Activated CD4-positive, alpha-beta T cell treated with anti-CD3 and anti-CD28 coated beads for 48 hours (primary cell): ENCODE measurements at places on chromosomes 13 and 19.
A peak's percentile ranks its signal among the peaks of the same experiment; 100 is the strongest.

DNA sequence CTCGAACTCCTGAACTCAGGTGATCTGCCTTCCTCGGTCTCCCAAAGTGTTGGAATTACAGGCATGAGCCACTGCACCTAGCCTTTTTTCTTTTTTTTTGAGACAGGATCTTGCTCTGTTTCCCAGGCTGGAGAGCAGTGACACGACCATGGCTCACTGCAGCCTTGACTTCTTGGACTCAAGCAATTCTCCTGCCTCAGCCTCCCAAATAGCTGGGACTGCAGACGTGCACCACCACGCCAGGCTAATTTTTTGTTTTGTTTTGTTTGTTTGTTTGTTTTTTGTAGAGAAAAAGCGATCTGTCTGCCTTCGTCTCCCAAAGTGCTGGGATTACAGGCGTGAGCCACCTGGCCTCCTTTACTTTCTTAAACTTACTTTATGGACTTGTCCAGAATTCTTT lies 6.5 kb upstream of the SIN3B start:
- no peak for DNase-seq

GRCh38 chr13:20173116-20173746 lies 12.4 kb upstream of the GJA3 start:
- DNase-seq = peak; percentile 28

GRCh38 chr13:44308352-44308751 lies 65.3 kb upstream of the SERP2 start:
- no peak for DNase-seq

GRCh38 chr19:2157452-2157851 lies 6.1 kb upstream of the AP3D1 start:
- no peak for DNase-seq

DNA sequence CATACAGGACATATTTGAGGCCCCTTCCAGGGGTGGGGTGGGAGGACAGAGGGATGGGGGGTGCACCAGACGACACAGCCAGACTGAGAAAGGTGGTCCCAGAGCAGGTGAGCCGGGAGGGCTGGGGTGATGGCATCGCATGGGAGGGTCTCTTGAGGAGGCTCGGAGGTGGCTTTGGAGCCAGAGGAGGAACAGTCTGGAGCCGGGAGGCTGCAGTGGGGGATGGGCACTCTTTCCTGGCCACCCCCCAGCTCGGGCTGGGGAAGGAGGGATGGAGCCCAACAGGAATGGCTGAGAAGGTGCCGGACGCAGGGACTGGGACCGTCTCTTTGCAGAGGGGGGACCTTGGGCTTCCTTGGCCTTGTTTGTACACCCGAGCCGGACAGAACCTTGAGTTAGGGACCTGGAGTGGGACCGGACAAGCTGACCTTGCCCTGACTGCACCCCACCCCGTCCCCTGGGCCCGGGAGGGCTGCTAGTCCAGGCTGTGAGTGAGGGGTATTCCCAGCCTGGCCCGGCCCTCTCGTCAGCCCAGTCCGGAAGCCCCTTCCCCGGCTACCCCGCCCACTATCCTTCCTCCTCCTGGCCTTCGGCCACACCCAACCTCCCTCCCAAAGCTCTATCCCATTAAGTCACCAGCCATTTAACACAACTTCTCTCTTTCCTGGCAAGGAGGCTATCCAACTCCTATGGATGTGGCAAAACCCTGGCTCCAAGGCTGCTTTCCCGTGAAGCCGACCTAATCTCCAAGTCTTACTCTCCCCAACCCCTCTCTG lies 816 bp upstream of the TBXA2R start:
- no peak for DNase-seq

- DNase-seq = no peak
Measured at GRCh38 chr13:112916296-112916695, 52.7 kb upstream of the MCF2L start.

- no peak for DNase-seq
Measured at GRCh38 chr13:74922963-74923362, 559.0 kb downstream of the TBC1D4 start.

GRCh38 chr19:4567584-4568071 lies 8.1 kb upstream of the SEMA6B start:
- peak; percentile 82 for DNase-seq

- DNase-seq = peak; percentile 81
Measured at GRCh38 chr13:46321494-46322225, 65.4 kb downstream of the RUBCNL start.

DNA sequence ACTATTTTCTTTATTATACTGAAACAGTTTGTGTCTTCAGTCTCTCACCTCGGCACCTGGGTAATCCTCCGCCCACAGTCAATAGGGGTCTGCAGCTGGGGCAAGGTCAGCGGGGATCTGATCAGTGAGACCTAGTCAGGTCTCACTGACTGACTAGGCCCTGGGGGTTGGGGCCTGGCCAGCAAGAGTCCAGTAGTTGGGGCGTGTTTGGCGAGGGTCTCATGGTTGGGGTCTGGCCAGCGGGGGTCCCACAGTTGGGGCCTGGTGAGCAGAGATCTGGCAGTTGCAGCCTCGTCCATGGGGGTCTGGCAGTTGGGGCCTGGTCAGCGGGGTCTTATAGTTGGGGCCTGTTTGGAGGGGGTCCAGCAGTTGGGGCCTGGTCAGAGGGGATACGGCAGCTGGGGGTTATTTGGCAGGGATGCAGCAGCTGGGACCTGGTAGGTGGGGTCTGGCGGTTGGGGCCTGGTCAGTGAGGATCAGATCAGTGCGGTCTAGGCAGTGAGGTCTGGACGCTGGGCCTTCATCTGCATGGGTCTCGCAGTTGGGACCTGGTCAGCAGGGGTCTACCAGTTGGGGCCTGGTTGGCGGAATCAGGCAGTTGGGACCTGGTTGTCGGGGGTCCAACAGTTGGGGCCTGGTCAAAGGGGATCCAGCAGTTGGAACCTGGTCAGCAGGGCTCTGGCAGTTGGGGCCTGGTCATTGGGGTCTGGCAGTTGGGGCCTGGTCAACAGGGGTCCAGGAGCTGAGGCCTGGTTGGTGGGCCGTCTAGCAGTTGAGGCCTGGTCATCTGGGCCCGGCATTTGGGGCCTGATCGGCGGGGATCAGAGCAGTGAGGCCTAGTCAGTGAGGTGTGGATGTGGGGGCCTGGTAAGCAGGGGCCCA lies 61.1 kb upstream of the TPM4 start:
- DNase-seq = no peak

DNA sequence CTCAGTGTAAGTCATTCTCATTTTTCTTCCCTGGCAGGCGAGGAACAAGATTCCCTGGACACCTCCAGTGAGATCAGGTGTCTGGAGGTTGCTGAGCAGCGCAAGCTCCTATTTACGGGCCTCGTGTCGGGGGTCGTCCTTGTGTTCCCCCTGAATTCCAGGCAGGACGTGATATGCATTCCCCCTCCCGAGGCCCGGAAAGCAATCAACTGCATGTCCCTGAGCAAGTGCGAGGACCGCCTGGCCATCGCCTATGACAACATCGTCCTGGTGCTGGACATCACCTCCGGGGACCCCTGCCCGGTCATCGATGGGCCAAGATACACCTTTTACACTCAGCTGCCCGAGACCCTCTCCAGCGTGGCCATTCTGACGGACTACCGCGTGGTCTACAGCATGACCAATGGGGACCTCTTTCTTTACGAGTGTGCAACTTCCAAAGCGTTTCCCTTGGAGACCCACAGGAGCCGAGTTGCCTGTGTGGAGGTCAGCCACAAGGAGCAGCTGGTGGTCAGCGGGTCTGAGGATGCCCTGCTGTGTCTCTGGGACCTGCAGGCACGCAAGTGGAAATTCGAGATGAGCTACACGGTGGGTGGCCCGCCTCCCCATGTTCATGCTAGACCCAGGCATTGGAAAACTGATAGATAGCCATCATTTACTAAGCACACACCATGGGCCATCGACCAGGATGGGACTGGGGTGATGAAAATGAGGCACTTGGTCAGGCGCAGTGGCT lies 21.5 kb upstream of the SIN3B start:
- DNase-seq = no peak

GRCh38 chr19:42316223-42317211 lies 3.4 kb downstream of the TMEM145 start:
- DNase-seq = no peak

DNA sequence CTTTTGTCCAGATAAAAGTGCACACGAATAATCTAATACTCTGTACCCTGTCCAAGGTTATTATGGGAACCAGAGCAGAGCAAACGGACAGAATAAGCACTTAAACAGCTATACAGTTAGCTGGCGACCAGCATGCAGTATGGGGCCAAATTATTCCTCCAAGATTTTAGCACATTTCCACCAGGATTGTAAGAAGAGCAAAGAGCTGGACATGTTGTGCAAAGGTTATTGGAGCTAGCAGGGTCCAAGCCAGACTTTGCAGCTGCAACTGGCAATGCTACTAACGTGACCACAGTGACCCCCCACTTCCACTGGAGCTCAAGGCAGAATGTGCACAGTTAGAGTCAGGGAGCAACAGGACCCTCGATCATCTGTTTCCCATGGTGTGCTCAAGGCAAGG lies 89.9 kb downstream of the COL4A1 start:
- no peak for DNase-seq

DNA sequence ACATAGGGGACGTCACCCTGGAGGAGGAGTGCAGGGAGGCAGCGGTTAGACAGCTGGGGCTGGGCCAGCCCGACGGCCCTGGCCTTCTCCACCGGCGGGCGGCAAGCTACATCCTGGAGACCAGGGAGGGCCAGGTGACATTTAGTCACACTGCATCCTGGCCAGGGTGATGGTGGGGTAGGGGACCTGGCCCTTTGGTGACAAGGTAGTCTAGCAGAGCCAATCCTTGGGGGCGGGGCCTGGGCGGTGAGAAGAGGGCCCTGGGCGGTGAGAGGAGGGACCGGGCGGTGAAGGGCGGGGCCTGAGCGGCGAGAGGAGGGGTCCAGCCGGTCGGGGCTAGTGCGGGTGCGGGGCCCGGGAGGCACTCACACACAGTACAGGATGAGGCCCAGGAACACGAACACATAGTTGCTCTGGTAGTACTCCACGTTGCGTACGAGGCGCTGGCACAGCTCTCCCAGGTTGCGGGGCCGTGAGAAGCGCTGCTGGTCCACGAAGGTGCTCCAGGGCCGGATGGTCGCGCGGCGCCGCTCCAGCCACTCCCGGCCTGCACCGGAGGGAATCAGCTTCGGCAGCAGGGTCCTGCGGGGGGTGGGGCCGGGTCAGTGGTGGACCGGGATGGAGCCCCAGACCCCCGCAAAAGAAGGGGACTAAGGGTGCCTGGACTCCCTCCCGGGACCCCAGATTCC lies 610 bp downstream of the RABAC1 start:
- DNase-seq = peak; percentile 90

DNA sequence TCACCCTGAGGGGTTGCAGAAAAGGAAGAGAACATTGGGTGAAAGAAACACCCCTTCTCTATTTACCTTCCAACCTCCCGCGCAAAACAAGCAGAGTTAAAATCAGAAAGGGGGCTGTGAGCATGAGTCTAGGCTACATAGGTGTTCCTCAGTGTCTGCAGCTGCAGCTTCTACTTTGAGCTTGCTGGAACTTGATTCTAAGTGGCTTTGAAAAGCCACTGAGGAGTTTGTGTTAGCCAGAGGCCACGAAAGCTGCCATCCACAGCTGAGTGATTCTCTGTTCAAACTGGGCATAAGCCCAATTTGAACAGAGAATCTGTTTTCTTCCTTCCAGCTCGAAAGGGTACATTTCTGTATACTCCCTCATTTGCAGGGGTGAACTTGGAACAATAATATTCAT lies 343.9 kb downstream of the PCDH9 start:
- DNase-seq = no peak

DNA sequence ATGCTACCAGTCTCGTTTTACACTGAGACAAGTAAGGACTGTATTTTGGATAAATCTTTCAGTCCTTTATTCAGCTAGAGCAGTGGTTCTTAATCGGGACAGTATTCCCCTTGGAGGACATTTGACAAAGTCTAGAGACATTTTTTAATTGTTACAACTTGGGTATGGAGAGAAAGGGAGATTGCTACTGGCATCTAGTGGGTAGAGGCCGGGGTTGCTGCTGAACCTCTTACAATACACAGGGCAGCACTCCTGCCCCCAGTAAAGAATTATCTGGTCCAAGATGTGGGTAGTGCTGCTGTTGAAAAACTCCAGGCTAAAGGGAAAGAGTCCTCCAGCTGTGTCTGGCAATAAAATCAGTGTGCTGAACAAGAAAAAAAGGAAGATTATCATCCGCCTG lies 334.8 kb downstream of the SLC7A1 start:
- no peak for DNase-seq

DNA sequence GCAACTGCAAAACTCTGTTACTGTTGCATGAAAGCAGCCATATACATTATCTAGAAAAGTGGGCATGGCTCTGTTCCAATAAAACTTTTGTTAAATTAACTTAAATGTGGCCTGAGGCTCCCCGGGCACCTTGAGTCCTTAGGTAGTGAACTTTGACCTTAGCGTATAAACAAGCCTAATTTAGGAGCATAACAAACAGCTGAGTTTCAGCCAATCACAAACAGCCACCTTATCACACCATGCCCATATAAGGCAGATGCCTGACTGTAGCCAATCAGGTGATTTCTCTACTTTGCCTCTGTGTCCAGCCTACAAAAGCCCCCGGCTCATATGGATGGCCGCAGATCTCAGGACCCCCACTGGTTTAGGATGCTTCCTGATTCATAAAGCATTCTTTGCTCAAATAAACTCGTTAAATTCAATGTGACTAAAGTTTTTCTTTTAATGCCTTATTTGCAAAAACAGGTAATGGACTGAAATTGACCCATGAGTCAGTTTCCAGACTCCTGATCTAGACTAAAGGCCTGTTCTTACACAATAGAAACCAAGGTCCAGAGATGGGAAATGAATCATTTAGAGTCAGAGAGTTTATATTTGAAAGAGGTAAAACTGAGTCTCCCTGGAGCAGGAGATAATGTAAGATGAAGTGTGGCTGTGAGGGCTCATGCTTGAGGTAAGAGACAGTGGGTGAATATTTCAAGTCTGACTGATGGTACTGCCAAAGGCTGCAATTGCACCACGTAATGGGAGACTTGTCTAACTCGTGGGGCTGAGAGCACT lies 130.2 kb downstream of the FGF9 start:
- no peak for DNase-seq

GRCh38 chr13:46648166-46648607 lies 95.2 kb downstream of the LRCH1 start:
- DNase-seq = peak; percentile 16

- no peak for DNase-seq
Measured at GRCh38 chr13:99862244-99862643, 109.3 kb downstream of the ZIC5 start.

DNA sequence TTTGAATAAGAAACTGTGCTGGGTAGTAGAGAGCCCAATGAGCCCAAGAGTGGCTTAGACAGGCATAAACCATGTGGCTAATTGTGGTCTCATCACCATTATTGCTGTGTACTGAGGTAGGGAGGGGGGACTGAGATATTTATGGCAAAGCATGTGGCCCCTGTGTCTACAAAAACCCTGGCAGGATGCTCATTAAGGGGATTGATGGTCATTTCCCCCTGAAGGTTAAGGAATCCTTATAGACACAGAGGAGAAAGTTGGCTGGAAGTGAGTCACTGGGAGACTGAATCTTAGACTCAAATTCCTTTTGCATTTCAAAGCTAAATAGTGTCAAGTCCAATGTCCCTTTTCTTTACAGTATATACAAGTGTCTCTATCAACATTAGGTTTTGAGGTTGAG lies 9.8 kb upstream of the DACT3 start:
- DNase-seq = no peak

- DNase-seq = no peak
Measured at GRCh38 chr19:47506459-47506858, 8.4 kb downstream of the NAPA start.

GRCh38 chr19:20471431-20471830 lies 94.2 kb downstream of the ZNF737 start:
- DNase-seq = no peak

GRCh38 chr19:40611096-40611495 lies 9.9 kb downstream of the LTBP4 start:
- no peak for DNase-seq
